NT2/D1 (cell line): ENCODE measurements at places on chromosomes 2 and 18.

DNA sequence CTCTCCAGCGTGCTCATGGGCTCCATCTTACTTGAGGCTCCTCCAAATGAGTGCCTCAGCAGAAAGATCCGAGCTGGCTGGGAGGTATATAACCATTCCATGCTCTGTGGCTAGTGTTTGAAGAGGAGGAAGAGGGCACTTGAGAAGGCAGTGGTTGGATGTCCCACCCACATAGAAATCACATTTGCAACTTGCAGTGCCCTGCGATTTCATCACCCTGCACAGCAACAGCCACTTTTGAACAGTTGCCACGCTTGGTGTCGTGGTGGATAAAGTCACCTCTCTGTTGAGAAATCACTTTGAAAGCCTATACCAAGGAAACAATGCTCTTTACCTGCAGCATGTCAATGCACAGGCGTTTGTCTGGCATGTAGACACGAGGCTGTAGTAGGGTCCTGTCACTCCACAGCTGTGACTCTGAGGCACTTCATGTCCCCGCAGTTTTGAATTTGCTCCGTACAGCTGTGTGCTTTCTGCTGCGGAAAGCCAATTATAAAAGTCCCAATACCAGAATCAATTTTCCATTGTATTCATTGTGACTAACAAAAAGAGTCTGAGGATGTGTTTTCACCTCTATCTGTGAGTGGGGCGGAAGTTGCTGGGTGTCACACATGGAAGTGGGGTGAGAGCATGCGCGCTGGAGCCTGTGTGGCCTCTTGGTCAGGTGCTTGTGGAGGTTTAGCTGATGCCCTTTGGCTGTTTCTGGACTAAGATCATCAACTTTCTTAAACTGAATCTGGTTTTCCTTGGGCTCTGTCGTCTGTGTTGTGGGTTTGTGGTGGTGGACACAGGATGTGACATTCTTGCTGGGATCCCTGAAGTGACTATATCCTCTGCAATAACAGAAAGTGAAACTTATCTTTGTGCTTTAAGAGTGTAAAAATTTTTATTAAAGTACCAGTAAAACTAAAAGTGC is 2.8 kb downstream of the CNDP2 start:
- DNase-seq: no peak

GRCh38 chr18:23311351-23312121 is 141.6 kb upstream of the RIOK3 start:
- DNase-seq: no peak

DNA sequence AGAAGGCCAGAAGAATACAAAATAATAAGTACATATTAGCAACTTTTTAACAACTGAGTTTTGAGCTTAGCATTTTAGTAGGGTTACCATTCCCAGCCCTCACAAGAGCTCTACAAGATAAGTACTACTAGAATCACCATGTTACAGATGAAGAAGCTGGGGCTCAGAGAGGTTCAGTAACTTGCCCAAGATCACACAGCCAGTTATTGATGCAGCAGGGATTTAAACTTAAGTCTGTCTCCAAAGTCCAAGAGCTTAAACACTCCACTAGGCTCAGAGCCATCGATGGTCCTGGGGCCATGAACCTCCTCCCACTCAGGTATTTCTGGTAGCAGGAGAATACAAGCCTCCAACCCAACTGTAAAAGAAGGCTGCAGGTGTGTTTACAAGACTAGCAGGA is 30.8 kb downstream of the TNS1 start:
- DNase-seq: no peak

GRCh38 chr18:76432970-76433767 is 61.9 kb downstream of the ZNF516 start:
- DNase-seq: no peak

- no peak for DNase-seq
Observed at GRCh38 chr2:35933031-35933430, 422.5 kb upstream of the CRIM1 start.

- no peak for DNase-seq
Observed at GRCh38 chr2:170145675-170146432, 32.1 kb upstream of the MYO3B start.

DNA sequence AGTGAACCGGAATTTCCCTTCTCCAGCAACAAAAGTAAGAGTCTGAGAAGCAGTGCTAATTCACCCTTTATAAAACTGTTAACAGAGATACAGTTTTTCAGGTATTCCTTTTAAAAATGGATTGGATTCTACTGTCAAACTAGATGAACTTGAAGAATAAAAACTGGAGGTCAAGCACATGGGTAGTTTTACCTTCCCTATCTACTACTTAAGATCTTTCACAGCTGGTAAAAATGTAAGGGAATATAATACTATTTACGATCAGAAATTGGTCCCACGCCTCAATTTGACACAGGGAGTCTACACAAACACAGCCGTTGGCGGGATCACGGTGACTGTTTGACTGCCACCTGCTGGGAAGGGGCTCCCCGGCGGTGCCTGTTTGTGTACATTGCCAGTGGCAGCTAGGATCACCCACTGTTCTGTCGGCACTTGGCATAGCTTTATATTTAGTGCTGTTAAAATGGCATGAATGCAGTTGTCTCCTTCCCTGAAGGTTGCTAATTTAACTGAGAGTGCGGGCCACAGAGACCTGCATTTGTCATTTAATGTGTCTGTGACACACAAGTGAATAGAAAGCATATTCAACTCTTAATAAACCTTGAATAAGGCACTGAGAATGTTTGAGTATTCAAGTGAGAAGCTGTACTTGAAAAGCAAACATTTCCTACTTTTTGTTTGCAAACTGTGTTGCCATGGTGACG is 59.5 kb downstream of the ABCG8 start:
- no peak for DNase-seq

- DNase-seq: no peak
Observed at GRCh38 chr18:24877066-24877465, 416.6 kb downstream of the HRH4 start.

DNA sequence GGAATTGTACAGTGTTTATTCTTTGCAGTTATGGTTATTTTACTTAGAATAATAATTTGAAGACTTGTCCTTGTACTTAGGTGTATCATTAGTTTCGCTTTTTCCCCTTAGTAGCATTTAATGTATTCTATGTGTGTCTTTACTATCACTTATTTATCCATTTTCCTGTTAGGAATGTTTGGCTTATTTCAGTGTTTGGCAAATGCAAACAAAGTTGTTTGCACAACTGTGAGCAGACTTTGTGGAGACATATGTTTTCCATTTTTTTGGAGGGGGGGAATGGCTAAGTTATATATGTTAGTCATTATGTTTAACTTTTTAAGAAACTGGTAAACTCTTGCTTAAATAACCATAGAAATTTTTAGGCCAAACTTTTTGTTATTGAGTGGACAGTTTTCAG is 447.7 kb downstream of the SOX11 start:
- DNase-seq: no peak

GRCh38 chr2:99389371-99389770 is 52.2 kb downstream of the EIF5B start:
- no peak for DNase-seq

GRCh38 chr2:162155093-162155492 is 3.0 kb upstream of the GCG start:
- DNase-seq: no peak

DNA sequence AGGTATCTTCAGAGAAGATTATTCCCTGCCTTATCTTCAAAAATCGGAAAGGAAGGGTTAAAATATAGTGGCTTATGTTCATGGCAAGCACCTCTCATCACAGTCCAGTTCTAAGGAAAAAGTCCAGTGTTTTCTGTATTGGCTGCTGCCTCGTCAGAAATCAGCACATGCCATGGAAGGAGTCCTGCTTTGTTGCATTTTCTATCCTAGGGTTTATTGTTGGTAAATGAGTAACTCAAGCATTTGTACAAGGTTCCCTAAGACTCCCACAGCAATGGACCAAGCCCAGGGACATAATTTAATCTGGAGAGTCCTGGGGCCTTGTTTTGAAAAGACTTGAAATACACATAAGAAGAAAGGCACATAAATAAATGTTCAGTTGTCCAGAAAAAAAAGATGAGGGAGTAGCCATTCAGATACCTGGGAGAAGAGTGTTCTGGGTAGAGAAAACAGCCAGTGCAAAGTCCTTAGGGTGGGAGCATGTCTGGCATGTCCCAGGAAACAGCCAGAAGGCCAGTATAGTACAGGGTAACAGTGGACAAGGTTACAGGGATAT is 26.4 kb downstream of the NBEAL1 start:
- DNase-seq: no peak

DNA sequence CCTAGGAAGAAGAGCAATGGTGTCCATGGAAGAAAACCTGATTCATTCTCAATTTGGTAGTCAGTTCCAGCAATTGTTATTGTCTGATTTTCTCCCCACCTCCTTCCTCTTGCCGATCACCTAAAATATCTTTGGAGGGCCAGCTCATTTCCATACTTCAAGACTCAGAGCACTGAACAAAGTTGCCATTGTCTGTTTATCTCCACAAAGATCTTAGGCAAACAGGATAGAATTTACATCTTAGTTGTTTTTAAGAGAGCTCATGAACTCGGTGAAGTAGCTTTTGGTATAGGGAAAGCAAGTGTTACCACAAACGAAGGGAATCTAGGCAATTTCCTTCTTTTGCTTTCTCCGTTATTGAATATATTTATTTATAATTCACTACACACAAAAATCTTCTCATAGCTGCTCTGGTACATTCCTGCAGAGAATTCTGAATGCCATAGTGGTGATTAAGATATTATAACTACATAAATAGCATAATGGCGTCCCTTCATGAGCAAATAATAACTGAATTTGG is 41.5 kb upstream of the CHST9 start:
- DNase-seq: no peak

DNA sequence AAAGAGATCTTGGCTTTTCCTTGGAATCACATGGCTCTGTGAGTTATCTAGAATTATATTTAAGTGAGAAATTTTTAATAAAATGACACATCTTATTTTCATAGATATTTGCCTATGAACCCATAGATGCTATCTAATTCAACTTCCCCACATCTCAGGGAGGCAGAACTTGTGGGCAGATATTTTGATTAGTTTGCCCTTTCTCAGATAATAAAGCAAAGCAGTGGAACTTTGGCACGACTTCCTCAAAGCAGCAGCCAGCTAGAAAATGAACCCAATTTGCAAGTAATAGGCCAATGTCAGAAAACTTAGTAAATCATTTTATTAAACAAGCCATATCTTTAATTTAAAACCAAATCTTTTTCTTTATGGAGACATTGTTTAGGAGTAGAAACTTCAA is 32.7 kb downstream of the RAB27B start:
- no peak for DNase-seq

GRCh38 chr2:41966431-41966893 is 81.4 kb upstream of the PKDCC start:
- no peak for DNase-seq

DNA sequence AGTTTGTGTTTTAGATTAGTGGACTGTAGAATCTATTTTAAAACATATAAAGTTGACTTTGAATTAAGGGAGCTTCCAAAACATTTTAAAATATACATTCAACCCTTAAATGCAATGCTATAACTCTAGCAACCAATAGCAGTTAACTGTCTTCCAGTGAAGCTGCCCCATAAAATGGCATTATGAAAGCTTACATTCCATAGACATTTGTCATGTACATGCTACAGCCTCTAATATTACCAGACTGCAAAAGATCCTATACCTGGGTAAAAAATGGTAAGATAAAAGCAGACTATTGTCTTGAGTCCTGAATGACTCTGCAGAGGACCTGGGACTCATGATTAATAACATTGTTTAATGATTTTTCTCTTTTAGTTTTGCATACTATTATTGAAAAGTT is 489.4 kb downstream of the LRP1B start:
- no peak for DNase-seq

GRCh38 chr2:216920937-216921456 is 61.1 kb upstream of the TNP1 start:
- no peak for DNase-seq

- DNase-seq: no peak
Observed at GRCh38 chr2:105841551-105841950, 96.8 kb downstream of the NCK2 start.

- DNase-seq: no peak
Observed at GRCh38 chr18:13463526-13464210, 245.1 kb downstream of the LDLRAD4 start.

DNA sequence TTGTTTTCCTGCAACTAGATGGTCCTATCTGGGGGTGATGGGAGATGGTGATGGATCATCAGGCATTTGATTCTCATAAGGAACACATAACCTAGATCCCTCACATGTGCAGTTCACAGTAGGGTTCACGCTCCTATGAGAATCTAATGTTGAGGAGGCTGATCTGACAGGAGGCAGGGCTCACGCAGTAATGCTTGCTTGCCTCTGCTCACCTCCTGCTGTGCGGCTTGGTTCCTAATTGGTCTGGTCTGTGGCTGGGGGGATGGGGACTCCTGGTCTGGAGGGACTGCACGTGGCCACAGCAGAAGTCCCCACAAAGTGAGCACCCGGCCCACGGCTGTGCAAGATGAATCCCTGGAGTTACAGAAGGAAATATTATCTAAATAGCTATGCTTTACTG is 11.3 kb downstream of the MC5R start:
- DNase-seq: no peak

GRCh38 chr2:33451825-33452224 is 24.6 kb upstream of the RASGRP3 start:
- no peak for DNase-seq

DNA sequence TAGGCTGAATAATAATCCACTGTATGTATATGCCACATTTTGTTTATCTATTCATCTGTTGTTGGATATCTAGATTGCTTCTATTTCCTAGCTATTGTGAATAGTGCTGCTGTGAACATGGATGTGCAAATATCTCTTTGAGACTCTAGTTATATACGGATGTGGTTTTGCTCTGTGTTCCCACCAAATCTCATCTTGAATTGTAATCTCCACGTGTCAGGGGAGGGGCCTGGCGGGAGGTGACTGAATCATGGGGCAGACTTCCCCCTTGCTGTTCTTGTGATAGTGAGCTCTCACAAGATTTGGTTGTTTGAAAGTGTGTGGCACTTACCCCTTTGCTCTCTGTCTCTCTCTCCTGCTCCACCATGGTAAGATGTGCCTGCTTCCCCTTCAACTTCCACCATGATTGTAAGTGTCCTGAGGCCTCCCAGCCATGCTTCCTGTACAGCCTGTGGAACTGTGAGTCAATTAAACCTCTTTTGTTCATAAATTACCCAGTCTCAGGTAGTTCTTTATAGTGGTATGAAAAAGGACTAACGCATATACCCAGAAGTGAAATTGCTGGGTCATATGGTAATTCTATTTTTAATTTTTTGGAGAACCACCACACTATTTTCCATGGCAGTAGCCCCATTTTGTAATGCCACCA is 86.1 kb upstream of the UPP2 start:
- no peak for DNase-seq

DNA sequence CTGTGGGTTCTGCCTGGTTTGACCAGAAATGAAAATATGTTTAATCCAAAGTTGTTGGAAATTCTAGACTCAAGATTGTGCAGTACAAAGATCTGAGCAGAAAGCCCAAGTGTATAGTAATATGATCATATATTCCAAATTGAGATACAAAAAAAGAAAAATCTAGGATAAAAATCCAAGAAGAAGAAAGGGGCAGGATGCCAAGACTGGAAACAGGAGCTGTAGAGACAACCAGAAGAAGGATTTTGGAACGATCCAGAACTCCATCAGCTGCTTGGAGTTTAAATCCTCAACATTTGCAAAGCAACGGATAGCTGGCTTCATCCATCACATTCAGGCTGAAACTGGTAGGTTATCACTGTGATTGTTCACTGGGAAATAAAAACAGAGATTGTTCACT is 333.6 kb upstream of the UBE2E3 start:
- DNase-seq: no peak
